ENCODE measurements at places on chromosomes 7 and 10.

- DNase-seq: no peak
Measured at GRCh38 chr10:116848032-116848943, 1.0 kb upstream of the ENO4 start.

GRCh38 chr10:64648915-64649314 lies 1127.7 kb downstream of the REEP3 start:
- no peak for DNase-seq

- DNase-seq: no peak
Measured at GRCh38 chr10:100020142-100020885, 10.6 kb upstream of the DNMBP start.

GRCh38 chr7:16395121-16395520 lies 26.2 kb downstream of the CRPPA start:
- DNase-seq: no peak

- no peak for DNase-seq
Measured at GRCh38 chr10:119516381-119517234, 25.9 kb downstream of the RGS10 start.

DNA sequence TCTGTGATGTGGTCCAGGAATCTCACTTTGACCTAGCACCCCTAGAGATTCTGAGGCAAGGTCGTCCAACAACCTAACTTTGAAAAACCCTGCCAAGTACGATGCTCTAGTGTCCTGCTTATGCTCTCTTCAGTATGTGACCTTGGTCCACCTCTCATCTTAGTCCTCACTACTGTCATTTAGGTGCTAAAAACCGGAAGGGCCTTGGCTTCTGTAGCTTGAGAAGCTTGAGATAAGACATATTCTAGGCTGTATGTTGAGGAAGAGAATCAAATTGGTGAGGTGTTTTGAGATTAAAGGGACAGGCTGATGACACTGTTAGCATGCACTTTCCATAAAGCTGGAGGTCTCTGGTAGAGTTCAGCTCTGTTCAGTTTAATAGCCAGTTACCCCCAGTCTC lies 57.0 kb upstream of the MTPN start:
- no peak for DNase-seq

- DNase-seq: no peak
Measured at GRCh38 chr7:29199776-29200175, 5.2 kb downstream of the CHN2 start.

GRCh38 chr7:46349490-46349889 lies 428.4 kb upstream of the IGFBP3 start:
- DNase-seq: no peak

DNA sequence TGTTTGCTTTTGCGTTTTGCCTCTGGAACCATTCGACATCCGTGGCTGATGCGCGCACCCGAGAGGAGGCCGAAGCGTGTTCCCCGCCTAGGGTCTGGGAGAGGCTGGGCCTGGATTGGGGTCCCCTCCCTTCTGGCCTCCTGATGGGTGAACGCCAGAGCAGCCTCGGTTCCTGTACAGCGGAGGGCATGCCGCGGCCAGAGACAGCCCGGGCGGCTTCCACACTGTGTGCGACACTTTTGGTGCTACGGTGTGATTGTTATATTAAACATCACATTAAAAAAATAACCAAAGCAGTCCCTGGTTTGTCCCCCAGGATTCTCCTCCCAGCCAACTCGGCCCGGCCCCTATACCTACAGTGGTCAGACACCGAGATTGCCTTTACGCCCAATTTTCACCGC lies 3.7 kb upstream of the HOXA7 start:
- DNase-seq: no peak

DNA sequence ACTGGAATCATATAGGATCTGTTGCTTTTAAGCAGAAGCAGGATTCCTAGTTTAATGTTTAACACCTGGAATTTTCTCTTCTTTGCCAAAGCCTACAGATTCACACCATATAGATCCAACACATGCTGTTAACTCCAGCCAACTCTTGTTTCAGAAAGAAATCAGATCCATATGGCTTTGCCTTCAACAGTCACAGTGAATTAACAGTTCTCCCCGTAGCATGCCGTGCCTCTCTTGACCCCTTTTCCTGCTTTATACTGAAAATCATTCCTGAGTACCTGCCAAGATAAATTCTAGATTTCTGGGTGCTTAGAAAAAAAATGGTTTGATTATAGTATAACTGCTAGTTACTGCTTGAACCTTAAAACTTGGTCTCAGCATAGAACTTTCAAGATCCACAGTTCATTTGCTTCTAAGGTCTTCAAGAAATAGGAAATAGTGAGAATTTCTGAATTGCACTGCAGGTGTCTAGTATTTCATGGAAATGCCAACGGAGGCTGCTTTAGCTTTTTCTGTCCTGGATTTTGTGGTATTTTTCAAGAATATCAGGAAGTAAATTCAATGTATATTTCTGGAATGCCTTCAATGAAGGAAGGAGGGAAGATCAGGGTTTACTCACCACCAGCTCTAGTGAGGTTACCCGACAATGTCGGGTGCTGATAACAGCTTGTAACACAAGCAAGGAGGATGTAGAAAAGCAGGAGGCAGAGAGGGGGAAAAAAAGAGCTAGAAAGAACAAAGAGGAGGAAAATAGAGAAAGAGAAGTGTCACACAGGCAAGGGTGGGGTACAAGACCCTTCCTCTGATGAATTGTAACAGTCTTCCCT lies 6.6 kb downstream of the AASS start:
- no peak for DNase-seq

GRCh38 chr10:131175891-131176290 lies 135.6 kb downstream of the TCERG1L start:
- DNase-seq: no peak

GRCh38 chr7:101705331-101705730 lies 76.2 kb upstream of the MYL10 start:
- no peak for DNase-seq

DNA sequence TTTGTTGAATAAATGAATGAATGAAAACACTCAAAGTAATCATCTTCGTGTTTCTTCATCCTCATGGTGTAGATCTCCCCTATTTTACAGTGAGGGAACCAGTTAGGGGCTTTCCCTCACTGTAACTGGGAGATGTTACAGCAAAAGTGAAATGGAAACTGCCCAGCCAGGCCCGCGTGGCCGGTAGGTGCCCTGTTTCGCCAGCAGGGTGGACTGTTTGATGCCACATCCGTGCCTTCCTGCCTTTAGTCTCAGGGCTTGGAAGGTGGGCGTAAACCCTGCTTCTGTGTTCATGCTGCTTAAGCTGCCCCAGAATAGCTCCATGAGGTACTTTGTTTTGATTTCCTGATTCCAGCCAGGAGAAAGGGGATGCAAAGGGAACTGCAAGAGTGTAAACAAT lies 268.8 kb downstream of the PLXNA4 start:
- DNase-seq: no peak

- no peak for DNase-seq
Measured at GRCh38 chr7:95411036-95411435, 14.9 kb upstream of the PON3 start.

- DNase-seq: no peak
Measured at GRCh38 chr10:119520283-119520682, 22.2 kb downstream of the RGS10 start.

- no peak for DNase-seq
Measured at GRCh38 chr10:34494012-34494411, 321.1 kb downstream of the PARD3 start.

DNA sequence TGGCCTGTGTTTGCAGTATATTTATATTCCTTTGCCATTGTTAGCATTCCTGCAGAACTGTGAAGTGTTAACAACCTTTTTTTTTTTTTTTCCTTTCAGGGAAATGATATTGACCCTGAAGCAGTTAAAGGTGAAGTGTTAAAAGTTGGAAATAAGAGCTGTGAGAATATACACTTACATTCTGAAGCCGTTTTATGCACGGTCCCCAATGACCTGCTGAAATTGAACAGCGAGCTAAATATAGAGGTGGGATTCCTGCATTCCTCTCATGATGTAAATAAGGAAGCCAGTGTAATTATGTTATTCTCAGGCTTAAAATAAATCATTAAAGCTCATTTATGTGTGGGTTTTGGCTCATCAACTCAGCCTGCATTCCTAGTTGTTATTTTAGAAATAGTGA lies 92.8 kb upstream of the CAPZA2 start:
- no peak for DNase-seq

GRCh38 chr10:121695731-121696464 lies 97.7 kb upstream of the FGFR2 start:
- no peak for DNase-seq

DNA sequence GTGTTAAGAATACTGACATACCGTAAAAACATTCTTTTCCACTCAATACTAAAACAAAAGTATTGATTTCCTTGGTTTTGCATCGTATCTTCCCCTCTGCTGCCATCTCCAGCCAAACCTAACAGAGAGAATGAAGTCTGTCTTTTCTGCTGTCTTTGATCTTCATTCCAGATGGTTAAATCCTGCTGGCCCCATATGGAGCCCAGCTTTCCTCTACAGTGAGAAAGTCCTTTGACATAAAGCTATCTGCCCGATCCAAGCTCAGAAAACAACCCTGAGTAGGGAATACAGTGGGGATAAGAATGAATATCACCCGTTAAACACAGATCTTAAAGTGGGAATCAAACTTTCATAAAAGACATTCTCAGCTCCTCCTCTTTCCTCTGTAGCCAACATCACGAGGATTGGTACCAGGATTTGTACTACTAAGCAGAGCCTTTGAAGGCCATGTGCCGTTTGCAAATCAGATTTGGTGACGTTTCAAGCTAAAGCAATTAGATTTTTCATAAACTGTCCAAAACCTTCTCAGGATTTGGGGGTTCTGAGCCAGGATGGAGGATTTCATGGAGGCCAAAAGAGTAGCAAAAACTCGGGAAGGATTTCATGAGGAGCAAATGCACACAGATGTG lies 30.8 kb upstream of the GPAM start:
- no peak for DNase-seq

GRCh38 chr7:47604496-47604890 lies 22.6 kb upstream of the TNS3 start:
- DNase-seq: no peak

- no peak for DNase-seq
Measured at GRCh38 chr7:127683776-127684681, 32.0 kb downstream of the SND1 start.

DNA sequence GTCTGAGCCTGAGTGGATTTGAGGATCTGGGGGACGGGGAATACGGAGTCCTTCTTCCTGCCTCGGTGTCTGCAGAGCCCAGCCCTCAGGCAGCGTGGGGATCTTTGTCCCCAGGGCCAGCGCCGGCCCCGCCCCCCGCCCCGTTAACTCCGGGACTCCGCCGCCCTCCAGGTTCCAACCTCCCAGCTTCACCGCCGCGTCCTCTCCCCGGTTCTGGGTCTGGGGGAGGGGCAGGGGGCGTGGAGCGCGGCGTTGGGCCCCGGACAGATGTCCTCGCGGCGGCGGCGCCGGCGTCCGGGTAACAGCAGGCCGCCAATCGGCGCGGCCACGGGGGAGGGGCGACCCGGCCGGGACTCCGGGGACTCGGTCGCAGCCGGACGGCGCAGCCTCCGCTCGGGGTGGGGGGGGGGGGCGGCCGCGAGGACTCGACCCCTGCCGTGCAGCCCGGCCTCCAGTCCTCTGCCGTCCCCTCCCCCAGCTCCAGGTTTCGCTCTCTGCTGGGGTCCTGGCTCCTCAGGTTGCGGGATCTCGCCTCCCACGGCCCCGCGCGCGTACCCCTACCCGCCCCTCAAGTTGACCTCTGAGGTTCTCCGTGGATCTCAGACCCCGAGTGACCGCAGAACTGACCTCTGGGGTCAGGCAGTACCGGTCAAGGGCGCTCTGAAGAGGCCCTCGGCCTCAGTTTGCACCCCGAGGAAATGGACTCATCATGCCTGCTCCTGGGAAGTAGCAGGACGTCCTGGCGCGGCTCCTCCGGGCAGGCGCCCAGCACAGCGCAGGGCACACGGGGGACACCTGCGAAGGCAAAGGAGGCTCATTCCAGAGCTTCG lies 2.3 kb upstream of the ELFN1 start:
- no peak for DNase-seq

DNA sequence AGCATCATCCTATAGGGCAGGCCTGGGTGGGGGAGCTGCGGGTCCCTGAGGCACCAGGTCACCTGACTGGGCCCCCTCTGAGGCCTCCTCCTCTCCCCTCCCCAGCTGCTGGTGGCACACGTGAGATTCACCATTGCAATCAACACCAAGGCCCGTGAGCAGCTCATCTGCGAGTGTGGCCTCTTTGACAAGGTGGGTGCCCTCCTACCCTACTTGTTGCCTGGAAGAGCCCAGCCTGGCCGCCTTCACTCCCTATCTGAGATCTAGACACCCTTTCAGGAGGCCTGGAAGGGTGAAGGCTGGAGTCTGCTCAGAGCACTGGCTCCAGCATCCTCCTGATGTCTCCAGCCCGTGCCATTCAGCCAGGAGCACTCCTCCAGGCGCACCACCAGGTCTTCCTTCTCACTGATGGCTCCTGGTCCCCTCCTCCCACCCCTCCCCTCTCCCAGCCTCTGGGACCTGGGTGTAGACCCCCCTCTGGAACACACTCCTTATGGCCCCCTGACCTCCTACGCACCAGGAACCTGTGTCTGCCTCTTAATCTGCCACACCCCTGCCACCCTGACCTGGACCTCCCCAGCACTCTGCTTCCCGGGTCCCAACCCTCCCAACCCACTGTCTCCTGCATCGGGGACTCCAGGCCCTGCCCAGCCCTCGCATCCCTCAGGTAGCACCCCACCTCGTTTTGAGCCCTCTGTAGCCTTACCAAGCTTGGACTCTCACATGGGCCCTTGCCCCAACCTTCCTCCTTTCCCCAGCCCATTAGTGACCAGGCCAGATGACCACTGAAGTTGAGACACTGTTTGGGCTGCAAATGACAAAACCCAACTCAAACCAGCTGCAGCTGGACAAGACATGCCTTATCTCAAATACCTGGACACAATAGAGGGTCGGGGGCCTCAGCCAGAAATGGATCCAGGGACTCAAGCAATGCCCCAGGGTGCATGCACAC lies 67.5 kb downstream of the ALOX5 start:
- no peak for DNase-seq

All from left renal pelvis (tissue), 4 donors.